ENCODE measurements at places on chromosomes 2 and 18.

DNA sequence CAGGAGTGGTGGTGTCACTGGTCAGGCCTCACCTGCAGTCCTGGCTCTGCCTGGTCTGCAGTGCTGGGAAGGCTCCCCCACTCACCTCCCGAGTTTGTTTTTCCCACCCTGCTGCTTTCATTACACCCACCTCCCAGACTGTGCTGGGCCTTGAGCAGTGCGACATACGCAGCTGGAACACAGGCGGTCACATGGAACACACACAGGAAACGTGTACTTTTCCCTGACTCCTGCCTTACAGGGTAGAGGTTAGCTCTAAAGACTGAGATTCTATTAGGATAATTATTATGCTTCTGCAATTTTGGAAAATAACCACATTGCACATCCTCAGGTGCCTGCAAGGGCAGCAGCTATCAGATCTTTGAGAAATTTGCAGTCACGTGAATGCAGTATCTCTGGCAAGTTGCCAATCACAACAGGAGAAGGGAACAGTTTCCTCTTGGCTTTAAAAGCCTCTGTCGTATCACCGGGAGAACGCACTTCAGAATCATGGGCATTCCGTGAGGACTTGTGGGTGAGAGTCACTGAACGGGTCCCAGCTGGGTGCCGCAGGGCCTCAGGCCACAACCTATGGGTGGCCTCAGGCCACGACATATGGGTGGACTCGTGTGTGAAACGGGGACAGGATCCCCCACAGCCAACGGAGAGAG lies 136.5 kb downstream of the ZNF236 start:
- no peak for DNase-seq

- DNase-seq, result no peak
These were observed 417.9 kb downstream of the EPHA4 start for GRCh38 chr2:221154176-221154575.

- DNase-seq, result no peak
These were observed 210.5 kb downstream of the SH3RF3 start for GRCh38 chr2:109339519-109339966.

DNA sequence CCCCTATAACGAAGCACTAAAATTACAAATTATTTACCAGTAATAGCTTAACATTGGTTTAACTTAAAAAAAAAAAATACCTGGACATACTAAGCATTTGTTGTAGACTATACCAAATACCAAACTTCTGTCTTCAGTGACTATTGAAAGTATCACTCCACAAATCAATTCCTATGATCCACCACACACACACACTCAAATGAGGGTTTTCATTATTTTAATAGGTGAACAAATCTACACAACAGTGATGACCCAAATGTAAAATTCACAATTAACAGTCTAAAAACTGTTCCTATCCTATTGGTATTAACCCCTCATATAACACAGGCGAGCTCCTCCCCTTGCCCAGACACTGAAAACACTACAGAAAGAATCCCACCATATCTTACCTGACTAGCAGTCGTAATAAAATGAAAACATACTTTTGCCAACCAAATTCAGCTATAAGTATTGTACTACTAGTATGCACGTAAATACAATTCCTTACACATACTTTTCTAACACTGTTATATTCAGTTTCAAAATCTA lies 2.5 kb downstream of the SP3 start:
- no peak for DNase-seq

GRCh38 chr18:9988665-9989064 lies 74.8 kb downstream of the VAPA start:
- DNase-seq, result no peak

DNA sequence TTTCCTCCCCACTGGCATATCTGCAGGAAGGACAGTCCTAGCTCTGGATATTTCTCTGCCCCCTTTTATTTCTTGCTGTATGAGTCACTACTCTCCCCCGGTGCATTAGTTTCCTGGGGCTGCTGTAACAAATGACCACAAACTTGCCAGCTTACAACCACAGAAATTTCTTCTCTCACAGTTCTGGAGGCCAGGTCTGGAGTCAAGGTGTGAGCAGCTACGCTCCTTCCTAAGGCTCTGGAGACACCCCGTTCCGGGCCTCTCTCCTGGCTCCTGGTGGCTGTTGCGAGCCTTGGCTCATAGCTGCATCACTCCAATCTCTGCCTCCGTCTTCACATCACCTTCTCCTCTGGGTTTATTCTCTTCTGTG lies 34.1 kb downstream of the PTPRM start:
- no peak for DNase-seq

- no peak for DNase-seq
These were observed 84.7 kb downstream of the NEDD4L start for GRCh38 chr18:58128381-58129374.

DNA sequence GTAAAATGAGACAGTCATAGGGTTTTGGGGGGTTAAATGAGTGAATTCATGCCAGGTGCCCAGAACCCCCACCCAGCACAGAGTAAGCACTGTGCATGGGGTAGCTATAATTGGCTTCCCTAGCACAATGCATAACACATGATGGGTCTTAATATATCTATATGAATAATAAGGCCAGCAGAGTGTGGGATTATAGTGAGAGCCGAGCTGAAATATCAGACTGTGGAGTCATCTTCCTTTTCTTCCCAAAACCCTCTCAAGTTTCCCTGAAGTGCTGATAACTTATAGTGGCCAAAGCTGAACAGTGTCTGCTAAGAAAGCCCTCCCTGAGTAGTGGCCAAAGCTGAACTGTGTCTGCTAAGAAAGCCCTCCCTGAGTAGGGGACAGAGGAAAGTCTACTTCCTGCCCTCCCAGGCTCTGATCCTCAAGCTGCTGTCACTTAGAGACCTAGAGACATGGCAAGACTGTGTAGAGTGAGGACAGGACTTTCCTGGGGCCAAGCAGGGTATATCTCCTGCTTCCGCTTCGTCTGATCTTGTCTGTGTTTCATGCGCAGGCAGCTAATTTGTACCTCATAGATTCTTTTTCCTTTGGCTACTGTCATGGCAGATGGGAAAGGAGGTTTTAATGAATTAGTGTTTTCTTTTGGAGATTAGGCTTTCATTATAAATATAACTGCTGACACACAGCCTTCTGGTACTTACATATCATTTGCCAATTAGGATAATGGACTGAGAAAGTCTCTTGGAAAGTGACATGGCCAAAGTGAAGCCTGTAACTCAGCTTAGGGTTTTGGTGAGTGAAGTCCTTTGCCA lies 94.9 kb downstream of the FHOD3 start:
- no peak for DNase-seq

- no peak for DNase-seq
These were observed 572.2 kb upstream of the SALL3 start for GRCh38 chr18:78407466-78407844.

DNA sequence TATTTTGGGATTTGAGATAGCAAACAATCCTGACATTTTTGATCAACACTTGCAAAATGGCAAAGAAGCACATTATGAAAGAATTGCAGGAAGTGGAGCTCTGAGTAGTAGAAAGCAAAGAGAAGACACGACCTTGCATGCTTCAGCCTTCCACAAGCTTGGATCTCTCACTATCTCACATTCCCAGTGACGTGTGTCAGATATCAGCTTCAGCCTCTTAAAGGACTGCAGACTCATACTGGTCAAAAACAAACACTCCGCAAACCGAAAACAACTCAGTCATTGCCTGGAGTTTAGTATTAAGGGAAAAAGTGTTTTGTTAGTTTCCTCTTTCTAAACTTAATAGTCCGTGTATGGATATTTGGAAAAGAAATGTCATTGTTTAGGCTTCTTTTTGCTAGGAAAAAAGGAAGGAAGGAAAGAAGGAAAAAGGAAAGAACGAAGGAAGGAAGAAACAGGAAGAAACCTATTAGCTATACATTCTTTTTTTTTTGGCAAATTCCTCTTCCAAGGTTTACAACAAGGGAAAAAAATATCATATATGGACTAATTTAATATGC lies 32.6 kb upstream of the SLC40A1 start:
- no peak for DNase-seq

- no peak for DNase-seq
These were observed 15.1 kb downstream of the ACADL start for GRCh38 chr2:210210185-210210584.

- no peak for DNase-seq
These were observed 1.5 kb downstream of the ESCO1 start for GRCh38 chr18:21598726-21599584.

- peak; percentile 96 for DNase-seq
These were observed at the start of gene E2F6 for GRCh38 chr2:11465485-11466306. TSS of gene E2F6 (minus strand) at chr2:11466161. CDS start at chr2:11465879, 282 bp downstream.

- DNase-seq, result no peak
These were observed 56.5 kb upstream of the TWIST2 start for GRCh38 chr2:238791354-238791753.

DNA sequence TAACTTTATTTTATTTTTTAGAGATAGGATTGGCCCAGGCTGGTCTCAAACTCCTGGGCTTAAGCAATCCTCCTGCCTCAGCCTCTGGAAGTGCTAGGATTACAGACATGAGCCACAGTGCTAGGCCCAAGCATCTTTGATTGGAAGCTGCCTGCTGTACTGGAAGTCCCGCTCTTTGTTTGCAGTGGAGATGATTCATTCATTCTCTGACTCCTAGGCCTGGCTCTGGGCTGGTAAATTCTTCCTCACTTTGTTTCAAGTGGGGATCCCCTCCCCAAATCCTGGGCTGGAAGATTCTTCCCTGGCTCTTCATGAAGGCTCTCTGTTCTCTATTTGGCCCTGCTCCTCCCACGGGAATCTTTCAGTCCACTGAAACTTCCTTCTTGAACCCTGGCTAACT lies 81.9 kb downstream of the NEURL3 start:
- DNase-seq, result no peak

DNA sequence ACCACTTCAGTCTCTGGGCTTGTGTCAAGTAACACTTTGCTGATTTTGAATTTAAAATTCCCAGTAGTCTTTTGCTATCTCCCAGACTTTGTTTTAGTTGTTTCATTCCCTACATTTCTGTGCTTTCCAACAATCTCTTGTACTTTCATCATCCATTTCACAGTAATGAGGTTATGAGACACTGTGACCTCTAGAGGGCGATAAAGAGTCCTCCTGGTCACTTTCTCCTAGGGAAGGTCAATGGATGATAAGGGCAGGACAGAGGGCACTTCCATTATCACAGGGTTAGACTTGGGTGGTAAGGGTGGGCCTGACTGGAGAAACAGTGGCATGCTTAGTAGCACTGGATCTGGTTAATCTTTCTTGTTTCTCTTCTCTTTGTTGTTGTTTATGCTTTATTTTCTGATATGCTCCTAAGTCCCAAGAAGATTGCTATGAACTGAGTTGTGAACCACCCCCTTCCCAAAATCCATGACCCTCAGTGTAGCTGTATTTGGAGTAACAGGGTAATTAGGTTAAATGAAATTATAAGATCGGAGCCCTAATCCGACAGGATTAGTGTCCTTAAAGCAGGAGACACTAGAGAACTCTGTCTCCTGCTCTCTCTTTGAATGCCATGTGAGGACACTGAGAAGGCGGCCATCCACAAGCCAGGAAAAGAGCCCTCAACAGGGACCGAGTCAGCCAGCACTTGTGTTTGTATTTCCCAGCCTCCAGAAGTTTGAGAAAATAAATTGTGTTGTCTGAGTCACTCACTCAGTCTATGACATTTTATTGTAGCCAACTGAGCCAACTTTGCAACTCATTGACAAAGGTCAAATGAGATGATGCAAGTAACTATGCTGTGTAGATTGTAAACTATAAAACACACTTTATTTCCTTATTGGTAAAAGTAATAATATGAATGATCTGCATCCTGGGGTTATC lies 779.2 kb downstream of the CNTNAP5 start:
- DNase-seq, result peak; percentile 72

- DNase-seq, result no peak
These were observed 60.9 kb downstream of the BCL11A start for GRCh38 chr2:60492548-60492947.

- DNase-seq, result no peak
These were observed 64.4 kb downstream of the IKZF2 start for GRCh38 chr2:213087040-213087439.

DNA sequence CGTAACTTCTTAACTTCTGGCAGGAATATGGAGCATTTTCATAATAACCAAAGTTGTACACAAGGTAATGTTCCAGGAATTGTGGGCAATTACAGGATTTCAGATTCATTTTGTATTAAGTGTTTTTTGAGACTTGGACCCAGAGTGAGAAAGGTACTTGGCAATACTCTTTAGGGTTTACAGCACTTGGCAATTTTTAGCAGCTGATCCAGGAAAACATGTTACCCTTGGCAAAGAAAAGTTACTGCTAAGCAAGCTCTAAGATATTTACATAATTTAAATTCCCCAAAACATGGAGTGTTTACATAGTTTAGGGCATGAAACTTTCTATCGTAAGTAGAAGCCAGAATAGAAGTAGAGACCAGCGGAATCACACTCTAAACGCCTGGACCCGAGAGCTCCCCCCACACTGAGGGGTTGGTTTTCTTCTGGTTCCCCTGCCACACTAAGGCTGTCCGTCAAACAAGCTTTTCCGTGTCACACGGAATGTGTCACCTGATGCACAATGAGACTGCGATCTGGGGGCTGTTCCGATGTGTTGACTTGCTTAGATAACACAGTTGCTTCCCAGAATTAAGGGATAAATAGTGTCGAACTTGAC lies 177.1 kb downstream of the PTGR3 start:
- DNase-seq, result no peak

GRCh38 chr18:42274488-42275137 lies 319.6 kb downstream of the PIK3C3 start:
- DNase-seq, result peak; percentile 26

GRCh38 chr2:118054213-118055008 lies 33.9 kb upstream of the INSIG2 start:
- no peak for DNase-seq

DNA sequence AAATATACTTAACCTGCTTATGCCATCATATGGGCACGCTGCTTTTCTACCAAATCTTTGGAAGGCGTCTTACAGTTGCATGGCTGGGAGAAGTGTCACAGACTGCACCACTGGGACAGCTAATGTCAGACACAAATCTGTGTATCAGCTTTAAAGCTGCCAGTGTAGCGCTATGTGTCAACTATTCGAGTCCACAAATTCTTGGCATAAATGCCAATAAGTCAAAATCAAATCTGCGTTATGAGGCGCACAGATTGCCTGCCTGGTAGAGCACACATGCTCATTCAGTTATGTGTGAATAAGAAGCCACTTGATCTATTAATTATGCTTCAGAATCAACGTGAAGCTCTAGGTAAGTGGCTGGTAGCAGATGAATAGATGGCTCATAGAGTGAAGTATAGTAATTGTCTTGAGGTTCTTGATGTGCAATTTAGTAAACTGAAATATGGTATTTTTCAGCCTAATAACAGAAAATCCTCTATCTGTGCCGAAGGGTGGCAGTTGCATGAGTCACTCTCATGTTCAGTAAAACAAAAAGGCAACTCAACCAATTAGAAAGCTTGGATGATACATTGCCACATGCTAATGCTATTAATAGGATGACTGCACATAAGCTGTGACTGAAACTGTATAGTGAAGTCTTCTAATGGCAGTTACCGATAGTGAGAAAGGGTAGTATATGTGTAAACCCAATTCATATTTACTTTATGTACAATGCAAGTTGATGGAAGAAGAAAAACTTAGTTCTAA lies 52.0 kb downstream of the DCC start:
- no peak for DNase-seq

DNA sequence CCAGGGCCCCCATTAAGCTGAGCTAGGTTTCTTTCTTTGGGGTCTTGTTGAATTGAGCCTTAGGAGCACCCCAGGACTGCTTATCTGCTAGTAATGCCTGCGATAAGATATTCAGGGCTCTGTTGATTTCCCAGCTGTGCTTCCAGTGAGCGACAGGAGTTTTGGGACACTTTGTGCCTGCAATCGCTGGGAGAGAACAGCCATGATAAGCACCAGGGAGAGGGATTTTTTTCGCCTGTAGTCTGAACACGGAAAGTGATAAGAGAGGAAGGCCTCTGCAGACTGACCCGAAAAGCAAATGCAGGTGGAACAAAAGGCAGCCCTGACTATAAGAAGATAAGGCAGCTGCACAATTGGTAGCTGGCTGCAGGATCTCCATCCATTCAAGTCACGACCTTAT lies 244.3 kb downstream of the CNTNAP5 start:
- no peak for DNase-seq

GRCh38 chr2:85430752-85431569 lies 12.4 kb downstream of the SH2D6 start:
- peak; percentile 91 for DNase-seq

Measured in iPS-NIHi11 (cell line).